ENCODE measurements at places on chromosomes 6 and 20. TPM values are rescaled to one million over a fixed set of nuclear protein-coding genes. Genes with fewer than 3 reads are reported as not detected.

BHLHE23 gene
- not detected for total RNA-seq

PGC gene
- not detected for total RNA-seq

EYA4 gene
- 11.9 TPM for total RNA-seq

FARS2 gene
- total RNA-seq: 28.9 TPM

LRRC1 gene
- 6.1 TPM for total RNA-seq

ZSCAN23 gene
- 5.3 TPM for total RNA-seq

DNA sequence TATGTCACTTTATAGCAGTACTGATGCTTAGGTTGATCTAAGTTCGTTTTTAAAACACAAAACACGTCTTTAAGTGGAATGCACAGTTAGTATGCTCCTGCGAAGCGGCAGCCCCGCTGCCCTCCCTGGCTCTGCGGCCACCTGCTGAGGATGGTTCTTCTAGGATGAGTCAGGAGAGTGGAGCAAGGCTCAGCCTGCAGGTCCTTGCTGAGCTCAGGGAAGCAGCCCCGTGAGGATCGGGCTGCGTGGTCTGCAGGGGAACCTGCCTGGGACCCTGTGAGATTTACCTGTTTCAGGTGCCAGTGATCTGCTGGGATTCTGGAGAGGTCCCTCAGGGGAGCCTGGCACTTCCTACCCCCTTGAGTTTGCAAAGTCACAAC is 57.5 kb downstream of the SYNJ2 start:
- peak overlapping the region; percentile 78 for H3K27ac ChIP-seq
- DNase-seq: peak; percentile 67
- no peak overlapping the region for H3K4me3 ChIP-seq
- H3K36me3 ChIP-seq: peaks cover 25% of the 10 kb centered on the region
- H3K4me1 ChIP-seq: peaks cover 41% of the 10 kb centered on the region
- no peaks in the 10 kb centered on the region for H3K27me3 ChIP-seq

DNA sequence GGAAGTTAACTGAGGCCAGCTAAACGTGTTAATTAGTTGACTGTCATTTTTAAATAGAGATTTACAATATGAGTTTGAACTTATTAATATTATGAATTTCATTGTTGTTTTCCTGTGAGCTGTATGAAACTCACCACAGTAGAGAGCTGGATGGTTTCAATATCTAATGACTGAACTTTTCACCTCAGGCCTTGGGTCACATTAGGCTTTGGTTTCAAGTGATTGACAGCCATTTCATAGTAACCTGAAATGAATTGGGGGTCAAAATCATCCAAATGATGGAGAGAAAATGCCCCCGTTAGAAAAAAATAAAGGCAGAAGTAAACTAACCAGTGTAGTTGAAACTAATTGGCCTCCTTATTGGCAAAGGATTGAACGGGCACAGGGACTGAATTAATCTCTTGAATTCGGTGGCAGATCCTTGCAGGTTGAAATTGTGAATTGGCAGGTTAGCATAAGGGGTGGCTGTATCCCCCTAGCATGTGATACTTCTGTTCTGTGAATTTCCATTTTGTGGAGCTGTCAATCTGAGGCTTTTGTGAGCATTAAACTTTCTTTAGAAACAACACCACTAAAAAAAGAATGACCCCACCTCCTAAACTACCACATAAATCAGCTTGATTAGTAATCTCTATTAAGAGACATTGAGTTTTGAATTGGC is 155.1 kb upstream of the MMS22L start:
- H3K4me1 ChIP-seq: no peaks in the 10 kb centered on the region
- H3K27me3 ChIP-seq: no peaks in the 10 kb centered on the region
- no peak for DNase-seq
- H3K36me3 ChIP-seq: no peaks in the 10 kb centered on the region
- no peak overlapping the region for H3K27ac ChIP-seq

DNA sequence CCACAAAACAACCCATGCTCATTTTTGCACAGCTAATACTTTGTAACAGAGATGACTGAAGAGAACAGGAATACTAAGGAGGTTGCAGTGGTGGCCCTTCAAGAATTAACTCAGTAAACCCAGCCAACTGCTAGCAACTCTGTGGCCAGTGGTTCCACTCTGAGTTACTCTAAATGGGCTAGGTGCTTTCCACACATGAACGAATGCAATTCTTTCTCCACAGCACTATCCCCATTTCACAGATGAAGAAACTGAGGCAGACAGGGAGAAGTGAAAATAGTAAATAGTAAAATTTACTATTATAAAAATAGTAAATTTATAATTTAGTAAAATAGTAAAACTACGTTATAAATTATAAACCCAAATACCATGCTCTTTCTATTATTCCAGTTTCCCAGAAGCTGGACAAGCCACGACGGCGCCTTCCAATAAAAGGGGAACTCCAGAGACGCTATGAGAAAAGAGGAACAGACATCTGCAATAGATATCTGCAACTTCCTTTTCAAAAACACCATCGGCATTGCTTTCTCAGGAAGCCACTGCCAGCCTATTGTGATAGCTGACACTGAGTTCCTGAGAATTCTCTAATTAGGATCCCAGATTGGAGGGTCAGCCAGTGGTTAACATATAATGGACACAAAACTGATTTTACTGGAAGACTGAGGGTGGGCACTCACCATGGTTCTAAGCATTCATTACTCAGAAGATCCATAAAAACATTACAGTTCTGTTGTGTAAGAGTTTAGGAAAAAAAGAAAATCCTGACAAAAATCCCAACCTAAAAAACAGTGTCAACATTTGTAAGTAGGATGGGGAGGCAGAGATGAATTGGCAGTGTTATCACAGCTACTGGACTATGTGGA is 16.2 kb downstream of the FKBP1A start:
- H3K4me3 ChIP-seq: no peak overlapping the region
- H3K27ac ChIP-seq: no peak overlapping the region
- peaks cover 28% of the 10 kb centered on the region for H3K4me1 ChIP-seq

DNA sequence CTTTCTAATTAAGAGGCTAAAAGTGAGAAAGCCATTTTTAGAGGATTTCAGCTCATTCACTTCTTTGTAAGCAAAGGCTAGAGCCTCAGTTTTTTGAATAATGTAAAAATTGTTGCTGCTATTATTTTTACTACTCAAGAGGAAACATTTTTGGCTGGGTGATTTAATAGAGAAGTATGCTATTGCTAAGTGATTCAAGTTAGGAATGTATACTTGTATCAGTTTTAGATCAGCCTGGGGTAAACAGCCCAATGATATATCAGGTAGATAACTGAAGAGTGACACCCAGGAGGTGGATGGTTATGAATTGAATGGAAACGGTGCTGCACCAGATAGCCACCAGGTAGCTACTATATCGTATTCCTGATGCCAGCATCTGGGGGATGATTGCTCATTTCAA is 9.2 kb downstream of the QKI start:
- H3K27me3 ChIP-seq: no peaks in the 10 kb centered on the region
- H3K4me1 ChIP-seq: peaks cover 10% of the 10 kb centered on the region
- H3K4me3 ChIP-seq: no peak overlapping the region
- no peaks in the 10 kb centered on the region for H3K36me3 ChIP-seq

DNA sequence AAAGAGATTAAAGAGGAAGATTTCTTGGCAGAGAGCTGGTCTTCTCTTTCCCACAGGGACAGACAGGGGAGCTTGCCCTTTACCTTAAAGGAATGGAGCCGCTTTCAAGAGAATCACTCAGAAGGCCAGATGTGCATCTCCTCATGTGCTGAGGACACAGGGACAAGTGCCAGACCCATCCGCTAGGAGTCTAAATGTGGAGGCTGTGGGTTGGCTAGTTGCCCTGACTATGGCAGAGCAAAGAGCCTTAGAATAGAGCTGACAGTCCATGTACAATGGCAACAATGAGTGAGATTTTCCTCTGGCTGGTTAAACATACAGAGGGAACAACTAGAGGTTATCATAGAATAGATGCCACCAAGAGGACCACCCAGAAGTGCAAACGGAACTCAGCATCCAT is 7.3 kb upstream of the DOK5 start:
- no peak for DNase-seq
- no peaks in the 10 kb centered on the region for H3K36me3 ChIP-seq
- no peaks in the 10 kb centered on the region for H3K27me3 ChIP-seq
- H3K4me1 ChIP-seq: no peaks in the 10 kb centered on the region
- no peak overlapping the region for H3K4me3 ChIP-seq

DNA sequence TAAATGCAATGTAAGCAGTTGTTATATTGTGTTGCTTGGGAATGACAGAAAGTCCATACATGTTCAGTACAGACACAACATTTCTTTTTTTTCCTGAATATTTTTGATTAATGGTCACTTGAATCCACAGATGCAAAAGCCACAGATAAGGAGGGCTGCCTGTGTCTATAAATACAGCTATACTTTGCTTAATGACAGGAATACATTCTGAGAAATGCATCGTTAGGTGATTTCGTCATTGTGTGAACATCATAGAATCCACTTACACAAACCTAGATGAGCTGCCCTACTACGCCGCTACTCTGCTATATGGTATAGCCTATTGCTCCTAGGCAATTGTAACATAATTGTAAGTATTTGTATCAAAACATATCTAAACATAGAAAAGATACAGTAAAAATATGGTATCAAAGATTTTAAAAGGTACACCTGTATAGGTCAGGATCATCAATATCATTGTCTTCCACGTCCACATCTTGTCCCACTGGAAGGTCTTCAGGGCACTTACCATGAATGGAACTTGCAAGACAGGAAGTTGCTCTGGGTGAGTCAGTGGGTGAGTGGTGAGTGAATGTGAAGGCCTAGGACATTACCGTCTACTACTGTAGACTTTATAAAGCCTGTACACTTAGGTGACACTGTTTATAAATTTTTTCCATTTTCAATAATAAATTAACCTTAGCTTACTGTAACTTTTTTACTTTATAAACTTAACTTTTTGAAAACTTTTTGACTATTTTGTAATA is 27.9 kb upstream of the POPDC3 start:
- H3K4me3 ChIP-seq: no peak overlapping the region
- peak; percentile 73 for DNase-seq
- no peak overlapping the region for H3K27ac ChIP-seq
- H3K27me3 ChIP-seq: no peaks in the 10 kb centered on the region
- H3K4me1 ChIP-seq: peaks cover 12% of the 10 kb centered on the region

DNA sequence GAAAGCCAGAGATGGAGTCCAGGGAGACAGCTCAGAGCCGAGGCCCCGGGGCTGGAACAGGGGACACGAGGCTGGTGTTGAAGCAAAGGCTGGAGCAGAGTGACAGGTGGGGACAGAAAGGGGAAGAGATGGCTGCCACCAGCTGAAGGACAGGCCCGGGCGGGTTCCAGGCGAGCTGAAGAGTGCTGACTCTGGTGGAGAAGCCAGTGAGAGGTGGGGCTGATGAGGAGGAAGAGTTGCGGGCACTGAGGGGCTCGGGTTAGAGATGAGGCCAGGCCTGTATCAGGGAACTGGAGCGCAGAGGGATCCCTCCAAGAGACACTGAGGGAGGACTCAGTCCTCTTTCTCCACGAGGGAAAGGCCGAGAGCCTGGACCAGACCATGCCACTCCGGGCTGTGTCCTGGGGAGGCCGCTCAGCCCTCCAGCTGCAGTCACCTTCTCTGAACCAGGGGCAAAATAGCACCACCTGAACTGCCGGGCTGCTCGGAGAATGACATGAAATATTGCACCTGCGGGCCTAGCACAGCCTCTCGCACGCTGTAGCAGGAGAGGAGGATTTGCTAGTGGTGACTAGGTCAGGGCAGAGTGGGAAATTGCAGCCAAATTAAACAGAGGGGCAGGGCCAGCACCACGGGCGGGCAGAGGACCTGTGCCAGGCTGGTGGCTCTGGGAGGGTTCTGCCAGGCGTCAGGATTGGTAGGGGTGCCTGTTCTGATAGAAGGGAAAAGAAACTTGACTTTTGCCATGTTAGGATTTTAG is 175.9 kb downstream of the ZDHHC14 start:
- no peak for DNase-seq
- no peak overlapping the region for H3K4me3 ChIP-seq
- no peaks in the 10 kb centered on the region for H3K27me3 ChIP-seq
- no peaks in the 10 kb centered on the region for H3K36me3 ChIP-seq

DNA sequence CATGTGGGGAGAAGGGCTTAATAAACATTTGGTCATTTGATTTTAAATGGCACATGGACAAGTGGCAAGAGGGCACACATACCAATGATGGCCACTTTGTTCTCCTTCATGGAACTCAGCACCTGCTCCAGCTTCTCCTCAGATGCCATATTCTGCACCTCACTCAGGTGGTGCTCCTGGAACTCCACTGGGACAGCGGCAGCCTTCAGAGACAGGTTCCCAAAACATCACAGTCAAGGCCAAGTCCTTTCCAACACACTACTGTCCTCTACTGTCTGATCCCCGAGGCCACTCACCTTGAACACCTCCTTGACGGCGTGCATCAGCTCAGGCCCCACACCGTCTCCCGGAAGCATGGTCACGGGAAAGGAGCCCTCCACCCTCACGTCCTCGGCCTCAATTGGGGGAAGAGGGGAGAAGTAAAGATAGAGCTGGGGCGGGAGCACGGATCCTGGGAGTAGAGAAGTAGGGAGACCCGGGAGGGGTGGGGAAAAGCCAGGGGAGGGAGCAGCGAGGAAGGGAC is 591 bp downstream of the IDH3B start:
- H3K4me1 ChIP-seq: peaks cover 3% of the 10 kb centered on the region
- peak overlapping the region; percentile 90 for H3K4me3 ChIP-seq
- H3K27me3 ChIP-seq: peaks cover 3% of the 10 kb centered on the region
- peak overlapping the region; percentile 84 for H3K27ac ChIP-seq

GRCh38 chr6:165767228-165767627 is 104.2 kb upstream of the PDE10A start:
- no peak overlapping the region for H3K4me3 ChIP-seq
- no peak for DNase-seq
- no peak overlapping the region for H3K27ac ChIP-seq
- H3K36me3 ChIP-seq: no peaks in the 10 kb centered on the region
- no peaks in the 10 kb centered on the region for H3K27me3 ChIP-seq

GRCh38 chr6:23246896-23247295 is 677.5 kb downstream of the HDGFL1 start:
- H3K27me3 ChIP-seq: no peaks in the 10 kb centered on the region
- no peaks in the 10 kb centered on the region for H3K36me3 ChIP-seq
- DNase-seq: no peak
- H3K4me3 ChIP-seq: no peak overlapping the region
- no peaks in the 10 kb centered on the region for H3K4me1 ChIP-seq
- no peak overlapping the region for H3K27ac ChIP-seq

- H3K4me3 ChIP-seq: no peak overlapping the region
- peaks cover 9% of the 10 kb centered on the region for H3K36me3 ChIP-seq
- H3K27me3 ChIP-seq: no peaks in the 10 kb centered on the region
- peak; percentile 96 for DNase-seq
- peaks cover 6% of the 10 kb centered on the region for H3K4me1 ChIP-seq
- H3K27ac ChIP-seq: peak overlapping the region; percentile 24
These were observed 43.2 kb downstream of the PREP start for GRCh38 chr6:105359419-105360370.

DNA sequence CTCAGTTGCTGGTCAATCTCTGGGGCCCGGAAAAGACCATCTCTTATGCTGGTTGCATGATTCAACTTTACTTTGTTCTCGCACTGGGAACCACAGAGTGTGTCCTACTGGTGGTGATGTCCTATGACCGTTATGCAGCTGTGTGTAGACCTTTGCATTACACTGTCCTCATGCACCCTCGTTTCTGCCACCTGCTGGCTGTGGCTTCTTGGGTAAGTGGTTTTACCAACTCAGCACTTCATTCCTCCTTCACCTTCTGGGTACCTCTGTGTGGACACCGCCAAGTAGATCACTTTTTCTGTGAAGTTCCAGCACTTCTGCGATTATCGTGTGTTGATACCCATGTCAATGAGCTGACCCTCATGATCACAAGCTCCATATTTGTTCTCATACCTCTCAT is 4.3 kb downstream of the OR2J3 start:
- H3K4me3 ChIP-seq: no peak overlapping the region
- H3K27me3 ChIP-seq: no peaks in the 10 kb centered on the region
- no peaks in the 10 kb centered on the region for H3K36me3 ChIP-seq
- no peak overlapping the region for H3K27ac ChIP-seq
- H3K4me1 ChIP-seq: no peaks in the 10 kb centered on the region
- no peak for DNase-seq

All from IMR-90 (cell line).